ENCODE measurements at places on chromosomes 12 and 14.

DNA sequence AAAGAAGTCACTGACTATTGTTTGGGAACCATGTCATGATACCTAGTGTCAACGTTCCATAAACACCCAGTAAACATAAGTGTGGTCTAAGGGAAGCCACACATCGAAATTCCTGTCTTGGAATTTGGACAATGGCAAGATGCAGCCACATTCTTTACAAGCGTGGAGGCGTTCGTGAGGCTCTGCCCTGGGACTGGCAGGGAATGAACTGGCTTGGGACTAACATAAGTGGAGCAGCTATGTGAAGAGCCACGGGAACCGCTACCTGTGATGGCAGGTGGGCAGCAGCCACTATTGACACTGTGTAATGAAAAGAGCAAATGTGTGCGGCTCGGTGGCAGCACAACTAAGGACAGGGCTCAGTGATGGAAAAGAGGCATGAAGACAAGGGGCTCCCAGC, 10.0 kb upstream of the NRIP2 start:
- no peak for DNase-seq

- DNase-seq, result no peak
Observed at GRCh38 chr14:52111583-52111982, 42.7 kb upstream of the NID2 start.

GRCh38 chr14:88823968-88824313, 510 bp upstream of the TTC8 start:
- no peak for DNase-seq

GRCh38 chr12:50375802-50376201, 20.6 kb downstream of the FAM186A start:
- no peak for DNase-seq

DNA sequence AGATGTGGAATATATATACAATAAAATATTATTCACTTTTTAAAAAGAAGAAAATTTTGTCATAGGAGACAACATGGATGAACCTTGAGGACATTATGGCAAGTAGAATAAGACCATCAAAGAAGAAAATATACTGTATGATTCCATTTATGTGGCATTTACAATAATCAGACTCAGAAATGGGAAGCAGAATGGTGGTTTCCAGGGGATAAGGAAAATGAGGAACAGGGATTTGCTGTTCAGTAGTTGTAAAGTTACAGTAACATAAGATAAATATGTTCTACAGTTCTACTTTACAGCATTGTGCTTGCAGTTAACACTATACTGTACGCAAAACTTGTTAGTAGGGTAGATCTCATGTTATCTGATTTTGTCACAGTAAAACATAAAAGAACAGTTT, 1271.0 kb downstream of the LRFN5 start:
- no peak for DNase-seq

DNA sequence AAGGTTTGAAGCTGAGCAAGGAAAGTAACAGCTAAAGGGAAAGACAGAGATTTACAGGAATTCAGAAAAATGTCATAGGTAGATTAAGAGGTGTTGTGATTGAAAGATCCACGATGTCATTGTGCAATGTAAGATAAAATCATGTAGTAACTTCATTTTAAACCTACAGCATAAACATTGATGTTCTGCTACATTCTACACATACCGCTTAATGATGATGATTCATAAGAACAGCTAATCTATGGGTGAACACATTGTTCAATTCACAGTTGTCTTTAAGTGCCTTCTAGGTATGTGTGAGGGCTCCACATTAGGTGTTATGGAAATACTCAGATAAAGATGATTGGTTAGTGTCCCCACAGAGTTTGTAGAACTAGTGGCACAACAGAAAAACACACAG, 170.9 kb downstream of the GRIP1 start:
- no peak for DNase-seq

DNA sequence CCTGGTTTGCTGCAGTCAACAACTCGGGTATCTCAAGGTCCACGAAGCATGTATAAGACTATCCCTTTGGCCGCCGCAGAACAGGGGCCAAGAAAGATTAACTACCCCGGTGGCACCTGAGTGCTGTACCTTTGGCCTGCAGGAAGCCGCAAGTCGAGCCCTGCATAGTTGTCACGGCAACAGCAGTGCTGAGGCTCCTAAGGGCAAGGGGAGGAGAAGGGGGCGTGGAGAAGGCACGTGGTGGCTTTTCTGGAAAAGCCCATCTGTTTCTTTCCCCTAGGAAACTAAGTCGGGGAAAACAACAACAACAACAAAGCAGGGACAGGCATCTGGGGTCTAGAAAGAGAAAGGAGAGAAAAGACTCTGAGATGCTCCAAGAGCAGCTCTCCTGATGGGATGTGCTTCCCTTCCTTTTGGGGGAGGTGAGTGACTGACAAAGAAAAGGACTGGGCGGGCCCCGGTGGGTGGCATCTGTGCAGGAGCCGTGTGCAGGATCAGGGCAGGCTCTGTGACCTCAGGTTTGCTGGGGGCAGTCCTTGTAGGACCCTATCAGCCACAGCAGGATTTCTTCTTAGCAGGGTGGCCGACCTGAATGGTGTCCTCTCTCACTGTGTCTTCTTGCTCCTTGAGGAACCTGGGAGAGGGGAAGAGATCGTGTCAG, 123.9 kb downstream of the PRMT8 start:
- DNase-seq, result no peak

DNA sequence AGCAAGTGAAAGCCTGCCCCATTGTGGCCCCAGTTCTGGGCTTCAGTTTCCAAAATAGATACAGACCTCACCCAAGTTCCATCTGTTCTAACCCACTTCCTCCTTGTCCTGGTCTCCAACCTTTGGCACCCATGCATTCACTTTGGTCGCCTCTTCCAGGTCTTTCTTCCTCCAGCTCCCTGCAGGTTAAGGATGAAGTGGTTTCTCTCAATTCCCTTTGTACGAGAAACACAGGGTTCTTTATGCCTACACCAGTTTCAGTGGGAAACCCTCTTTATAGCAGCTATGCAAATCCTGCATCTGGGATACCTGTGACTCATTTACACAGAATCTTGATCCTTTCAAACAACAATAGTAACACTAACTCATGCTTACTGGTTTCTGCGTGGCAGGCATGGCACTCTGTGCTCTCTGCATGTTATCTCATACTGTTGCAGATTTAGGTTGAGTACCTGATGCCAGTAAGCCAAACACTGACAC, 110.6 kb upstream of the AMIGO2 start:
- DNase-seq, result no peak

- no peak for DNase-seq
Observed at GRCh38 chr12:94689646-94690036, 39.3 kb upstream of the TMCC3 start.

GRCh38 chr12:16294376-16294956, 17.0 kb upstream of the SLC15A5 start:
- DNase-seq, result no peak

- no peak for DNase-seq
Observed at GRCh38 chr12:130137040-130138018, 24.9 kb upstream of the FZD10 start.

- DNase-seq, result no peak
Observed at GRCh38 chr12:80648881-80649280, 58.6 kb upstream of the MYF6 start.

- DNase-seq, result no peak
Observed at GRCh38 chr12:96534339-96534738, 45.0 kb downstream of the CFAP54 start.

GRCh38 chr14:69351911-69352310, 46.2 kb downstream of the ERH start:
- no peak for DNase-seq

DNA sequence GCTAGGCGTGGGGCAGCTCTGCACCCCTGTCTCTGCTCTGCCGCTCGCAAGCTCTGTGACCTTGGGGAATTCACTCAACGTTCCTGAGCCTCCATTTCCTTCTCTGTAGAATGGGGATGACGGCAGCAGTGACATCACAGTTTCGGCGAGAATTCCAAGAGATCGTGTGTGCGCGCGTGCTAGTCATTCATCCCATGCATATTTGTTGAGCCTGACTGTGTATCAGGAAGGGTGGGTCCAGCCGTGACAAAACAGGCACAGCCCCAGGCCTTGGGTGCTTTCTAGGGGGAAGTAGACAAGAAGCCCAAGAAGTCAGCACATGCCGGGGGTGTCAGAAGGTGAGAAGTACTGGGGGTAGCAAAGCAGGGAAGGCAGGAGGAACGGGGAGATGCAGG, 145.6 kb upstream of the NCOR2 start:
- DNase-seq, result peak; percentile 58

GRCh38 chr14:99632410-99633035, 12.4 kb upstream of the HHIPL1 start:
- no peak for DNase-seq

- peak; percentile 26 for DNase-seq
Observed at GRCh38 chr12:11650286-11651281, 1.1 kb downstream of the ETV6 start.

DNA sequence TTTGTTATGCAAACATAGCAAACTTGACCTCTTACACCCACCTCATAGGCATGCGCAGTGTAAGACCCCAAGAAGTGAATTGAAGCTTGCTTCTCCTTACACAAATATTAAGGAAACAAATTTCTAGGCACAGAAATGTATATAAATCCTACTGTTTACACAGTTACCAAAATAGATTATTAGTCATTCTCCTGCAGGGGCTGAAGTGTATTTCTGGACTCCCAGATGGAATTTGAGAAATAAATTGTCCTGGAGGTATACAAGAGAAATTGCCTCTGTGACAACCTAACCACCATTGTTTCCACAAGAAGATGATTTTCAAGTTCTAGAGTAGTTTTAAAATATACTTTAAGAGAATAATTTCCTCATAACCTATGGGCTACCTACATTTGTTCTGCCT, 656.0 kb upstream of the MDGA2 start:
- no peak for DNase-seq

DNA sequence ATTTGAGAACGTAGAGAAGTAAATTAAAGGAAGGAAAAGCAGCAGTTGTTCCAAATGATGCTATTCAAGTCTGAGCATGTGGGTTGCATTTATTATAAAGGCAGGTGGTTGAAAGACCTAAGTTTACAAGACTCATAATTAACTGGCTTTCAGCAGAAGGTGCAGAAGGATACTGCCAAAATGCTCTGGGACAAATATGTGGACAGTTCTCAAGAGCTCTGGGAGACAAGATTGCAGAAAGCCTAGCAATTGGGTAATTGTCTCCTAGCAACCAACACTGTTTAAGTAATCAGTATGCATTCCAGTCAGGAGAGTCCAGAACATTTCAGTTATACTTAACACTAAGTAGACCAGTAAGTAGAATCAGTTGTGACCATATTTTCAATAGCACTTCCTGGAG, 131.5 kb downstream of the GPR135 start:
- DNase-seq, result peak; percentile 33

DNA sequence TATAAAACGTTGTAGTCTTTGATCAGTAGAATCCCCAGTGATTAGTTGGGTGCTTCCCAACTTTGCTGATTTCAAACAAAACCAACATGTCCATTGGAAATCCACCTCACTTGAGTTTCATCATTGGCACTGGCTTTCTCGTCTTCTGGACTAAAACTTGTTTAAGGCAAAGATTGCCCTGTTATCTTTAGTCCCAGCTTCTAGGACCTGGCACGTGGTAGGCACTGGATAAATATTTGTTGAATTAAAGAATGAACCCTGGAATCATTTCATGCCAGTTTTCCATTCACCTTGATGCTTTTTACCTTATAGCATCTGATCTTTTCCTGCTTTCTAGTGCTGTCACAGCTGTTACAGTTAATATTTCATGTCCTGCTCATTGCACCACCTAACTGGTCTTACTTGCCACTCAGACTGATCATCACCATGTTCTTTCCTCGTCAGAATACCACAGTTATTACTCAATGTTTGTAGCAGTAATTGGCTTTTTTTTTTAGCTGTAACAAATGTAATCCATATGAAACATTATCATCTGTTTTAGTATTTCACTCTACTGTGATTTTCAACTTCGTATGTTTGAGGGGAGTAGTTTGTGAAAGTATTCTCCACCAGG, 7.3 kb upstream of the C12orf50 start:
- DNase-seq, result no peak

- no peak for DNase-seq
Observed at GRCh38 chr12:18721452-18721851, 16.4 kb downstream of the PLCZ1 start.

- DNase-seq, result no peak
Observed at GRCh38 chr14:92607702-92608429, 94.3 kb downstream of the RIN3 start.

- DNase-seq, result no peak
Observed at GRCh38 chr12:30980955-30981662, 54.6 kb downstream of the TSPAN11 start.

DNA sequence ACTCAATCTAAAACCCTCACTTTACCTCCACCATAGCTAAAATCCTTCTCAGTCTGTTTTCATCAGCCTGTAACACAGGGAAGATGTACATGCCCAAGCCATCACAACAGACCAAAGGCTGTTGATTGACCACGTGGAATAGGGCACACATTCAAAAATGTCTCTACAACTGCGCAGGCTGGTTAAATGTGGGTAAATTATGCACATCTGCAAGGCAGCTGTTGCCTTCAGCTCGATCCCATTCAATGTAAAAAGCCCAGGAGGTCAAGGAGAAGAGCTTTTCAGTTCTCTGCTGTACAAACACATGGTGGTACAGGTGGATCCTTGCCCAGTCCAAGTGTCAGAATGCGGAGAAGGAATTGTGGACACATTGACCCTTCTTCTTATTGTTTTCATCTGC, 354.0 kb downstream of the FLRT2 start:
- DNase-seq, result no peak

DNA sequence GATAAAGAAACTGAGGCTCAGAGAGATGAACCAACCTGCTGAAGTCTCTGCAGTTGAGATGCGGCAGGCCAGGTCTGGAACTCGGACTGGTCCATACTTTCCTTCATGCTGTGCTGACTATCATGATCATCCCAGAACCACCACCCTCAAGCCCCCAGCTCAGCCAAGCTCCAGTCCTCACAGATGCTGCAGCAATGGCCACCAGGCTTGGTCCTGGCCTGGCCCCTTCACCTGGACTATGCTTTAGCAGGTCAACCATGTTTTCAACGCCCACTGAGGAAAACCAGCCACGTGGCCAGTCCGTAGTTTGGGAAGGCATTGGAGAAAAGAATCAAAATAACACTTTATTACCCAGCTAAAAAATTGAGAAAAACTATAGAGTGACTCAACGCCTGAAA, 1.4 kb downstream of the GPR68 start:
- no peak for DNase-seq

- no peak for DNase-seq
Observed at GRCh38 chr12:21583587-21583986, 21.1 kb downstream of the GYS2 start.

Measured in gastrocnemius medialis (tissue), 4 donors.